ENCODE measurements at places on chromosomes 13 and 19.

DNA sequence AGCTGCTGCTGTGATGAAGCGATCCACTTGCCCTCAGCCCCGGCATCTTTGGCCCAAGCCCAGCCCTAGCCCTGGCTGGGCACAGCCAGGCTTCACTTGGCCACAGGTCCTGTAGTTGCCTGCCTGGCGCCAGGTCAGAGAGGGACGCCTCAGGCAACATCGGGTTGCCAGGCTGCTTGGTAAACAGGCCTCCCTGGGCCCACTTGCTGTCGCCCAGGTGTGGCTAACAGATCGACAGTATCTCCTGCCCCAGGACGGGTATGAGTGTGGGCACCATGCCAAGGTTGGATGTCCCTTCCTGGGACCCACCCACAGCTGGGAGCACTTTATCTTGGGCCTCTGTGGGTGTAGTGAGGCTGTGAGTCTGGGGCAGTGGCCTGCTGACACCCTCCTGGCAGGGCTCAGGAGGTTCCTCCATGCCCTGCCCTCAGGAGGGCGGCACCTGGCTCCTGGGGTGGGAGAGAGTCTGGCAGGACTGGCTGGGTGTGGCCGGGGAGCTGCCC, 27.8 kb downstream of the CARM1 start:
- no peak for DNase-seq

DNA sequence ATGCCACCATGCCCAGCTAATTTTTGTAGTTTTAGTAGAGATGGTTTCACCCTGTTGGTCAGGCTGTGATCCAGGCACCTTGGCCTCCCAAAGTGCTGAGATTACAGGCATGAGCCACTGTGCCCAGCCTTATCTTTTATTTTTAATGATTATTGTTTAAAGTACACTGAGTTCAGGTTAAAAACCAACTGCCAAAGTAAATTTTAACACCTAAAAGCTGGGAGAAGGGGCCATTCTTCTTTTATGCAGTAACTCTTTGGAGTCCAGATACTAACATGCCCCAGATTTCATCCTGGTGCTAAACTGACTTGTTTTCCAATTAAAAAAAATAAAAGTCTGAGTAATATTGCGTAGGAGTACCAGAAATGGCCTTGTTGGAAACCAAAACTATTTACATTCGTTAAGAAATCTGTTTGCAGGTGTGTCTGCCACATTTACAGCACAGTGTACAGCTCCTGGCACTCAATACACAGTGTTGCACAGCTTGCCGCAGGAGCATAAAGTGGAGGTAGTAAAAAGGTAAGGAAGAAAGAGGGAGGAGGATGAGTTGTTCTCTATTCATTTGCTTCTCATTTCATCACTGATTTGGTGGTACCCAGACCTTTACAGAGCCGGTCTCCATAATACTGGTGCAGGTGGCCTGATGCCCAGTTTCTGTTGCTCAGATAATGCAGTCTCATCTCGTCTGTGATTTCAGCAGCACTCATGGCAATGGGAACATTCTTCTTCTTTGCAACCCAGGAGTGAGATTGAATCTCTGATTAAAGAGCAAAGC, 108.9 kb downstream of the PCCA start:
- DNase-seq: no peak

DNA sequence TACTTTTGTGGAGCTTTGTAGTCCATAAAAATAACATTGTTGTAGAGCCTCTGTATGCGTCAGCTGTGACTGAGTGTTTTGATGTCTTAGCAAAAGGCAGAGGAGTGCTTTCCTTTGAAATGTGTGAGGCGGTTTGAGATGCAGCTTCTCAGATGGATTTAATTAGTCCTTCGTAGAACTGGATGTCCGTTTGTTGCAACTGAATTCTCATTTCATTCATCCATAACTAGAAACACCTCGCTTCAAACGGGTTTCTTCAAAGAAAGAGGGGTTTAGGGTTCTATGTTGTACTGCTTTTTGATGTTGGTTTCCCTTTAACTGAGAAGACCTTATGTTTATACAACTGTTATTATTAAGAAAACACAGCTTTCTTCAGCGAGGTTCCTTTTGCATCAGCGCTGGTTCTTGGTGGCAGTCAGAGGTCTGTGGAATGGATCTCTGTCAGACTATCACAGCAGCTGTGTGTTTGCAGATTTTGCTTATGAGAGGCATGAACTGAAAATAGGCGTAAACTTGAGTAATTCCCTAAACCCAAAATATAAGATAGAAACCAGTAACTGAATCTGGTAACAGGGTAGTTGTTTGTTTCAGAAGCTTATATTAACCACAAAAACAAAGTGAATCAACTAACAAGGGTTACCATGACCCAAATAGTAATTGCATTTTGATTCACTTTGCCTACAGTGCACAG, 194.4 kb downstream of the GGACT start:
- peak; percentile 51 for DNase-seq

- DNase-seq: no peak
Measured at GRCh38 chr19:2235381-2236063, 607 bp downstream of the PLEKHJ1 start.

- DNase-seq: peak; percentile 57
Measured at GRCh38 chr19:8158411-8159074, 9.2 kb upstream of the FBN3 start.

GRCh38 chr13:99389520-99390304, 82.5 kb upstream of the GPR183 start:
- DNase-seq: no peak

- DNase-seq: no peak
Measured at GRCh38 chr13:50387051-50387581, 371.9 kb downstream of the KCNRG start.

- peak; percentile 24 for DNase-seq
Measured at GRCh38 chr19:9586764-9587163, 2.5 kb upstream of the ZNF121 start.

DNA sequence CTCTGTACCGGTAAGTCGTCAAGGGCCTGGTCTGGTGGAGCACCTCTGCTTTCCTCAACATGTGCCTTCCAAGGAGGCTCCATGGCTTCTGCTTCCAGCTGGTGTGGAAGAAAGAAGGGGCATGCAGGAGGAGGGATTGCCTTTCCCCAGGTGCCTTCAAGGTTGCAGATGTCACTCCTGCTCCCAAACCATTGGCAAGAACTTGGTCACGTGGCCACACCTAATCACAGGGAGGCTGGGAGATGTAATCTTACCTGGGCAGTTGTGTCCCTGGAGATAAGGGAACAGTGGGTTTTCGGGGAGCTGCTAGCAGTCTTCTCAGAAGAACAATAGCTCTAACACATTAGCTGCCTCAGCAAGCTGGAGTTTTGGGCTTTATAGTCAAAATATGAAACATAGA, 9.7 kb upstream of the GPR18 start:
- no peak for DNase-seq

DNA sequence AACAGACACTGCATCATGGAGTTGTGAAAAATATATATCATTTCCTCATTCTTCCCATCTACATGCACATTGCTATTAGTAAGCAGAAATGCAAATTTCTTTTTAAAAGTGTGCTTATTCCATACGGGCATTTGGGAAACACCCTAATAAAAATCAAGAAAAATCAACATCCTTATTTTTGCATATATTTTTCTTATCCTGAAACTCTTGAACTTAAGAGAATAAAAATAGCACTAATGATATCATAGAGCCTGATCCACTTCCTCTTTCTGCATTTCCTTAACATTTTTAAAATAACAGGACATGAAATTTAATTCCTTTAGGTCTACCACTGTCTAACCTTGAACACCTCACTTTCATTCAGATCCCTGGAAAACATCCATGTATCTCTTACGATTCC, 123.3 kb downstream of the VWA8 start:
- no peak for DNase-seq

GRCh38 chr19:351976-352625, 7.5 kb upstream of the MIER2 start:
- no peak for DNase-seq

DNA sequence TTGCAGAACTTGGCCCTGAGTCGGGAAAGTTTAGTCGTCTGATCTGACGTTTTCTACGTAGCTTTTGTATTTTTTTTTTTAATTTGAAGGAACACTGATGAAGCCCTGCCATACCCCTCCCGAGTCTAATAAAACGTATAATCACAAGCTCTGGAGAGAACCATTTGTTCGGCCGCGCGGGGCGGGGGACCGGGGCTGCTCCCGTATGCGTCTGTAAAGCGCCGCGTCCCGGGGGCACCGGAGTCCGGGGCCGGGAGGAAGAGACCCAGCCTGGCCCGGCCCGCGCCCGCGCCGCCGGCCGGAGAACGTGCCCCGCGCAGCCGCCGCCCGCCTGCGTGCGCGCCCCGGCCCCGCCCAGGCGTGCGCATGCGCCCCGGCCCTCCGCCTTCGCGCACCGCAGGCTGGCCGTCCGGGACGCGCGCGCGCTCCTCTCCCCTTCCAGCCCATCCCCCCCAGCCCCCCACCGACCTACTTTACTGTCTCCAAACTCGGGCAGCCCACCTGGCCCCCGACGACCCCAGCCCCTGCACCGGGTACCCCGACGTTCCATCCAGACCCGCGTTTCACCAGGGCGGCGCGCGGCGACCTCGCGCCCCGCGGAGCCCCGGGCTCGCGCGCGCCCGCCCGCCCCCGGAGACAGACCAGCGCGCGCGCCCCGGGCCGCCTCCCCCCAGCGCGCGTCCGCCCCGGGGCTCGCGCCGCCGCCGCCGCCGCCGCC, 785 bp upstream of the USF2 start:
- no peak for DNase-seq

DNA sequence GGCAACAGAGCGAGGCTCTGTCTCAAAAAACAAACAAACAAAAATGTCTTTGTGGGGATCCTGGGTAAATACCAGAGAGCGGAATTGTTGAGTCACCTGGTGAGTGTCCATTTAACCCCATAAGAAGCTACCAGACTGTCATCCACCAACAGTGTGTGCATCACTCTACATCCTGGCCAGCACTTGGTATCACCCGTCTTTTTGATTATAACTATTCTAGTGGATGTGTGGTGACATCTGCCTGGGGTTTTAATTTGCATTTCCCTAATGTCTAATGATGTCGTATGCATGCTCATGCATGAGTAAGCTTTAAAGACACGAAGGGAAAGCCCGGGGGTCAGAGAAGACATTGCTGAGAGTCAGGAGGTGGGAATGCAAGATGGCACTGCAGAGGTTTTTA, 126.7 kb upstream of the MRI1 start:
- no peak for DNase-seq

- DNase-seq: no peak
Measured at GRCh38 chr13:95920485-95920884, 132.7 kb downstream of the UGGT2 start.

DNA sequence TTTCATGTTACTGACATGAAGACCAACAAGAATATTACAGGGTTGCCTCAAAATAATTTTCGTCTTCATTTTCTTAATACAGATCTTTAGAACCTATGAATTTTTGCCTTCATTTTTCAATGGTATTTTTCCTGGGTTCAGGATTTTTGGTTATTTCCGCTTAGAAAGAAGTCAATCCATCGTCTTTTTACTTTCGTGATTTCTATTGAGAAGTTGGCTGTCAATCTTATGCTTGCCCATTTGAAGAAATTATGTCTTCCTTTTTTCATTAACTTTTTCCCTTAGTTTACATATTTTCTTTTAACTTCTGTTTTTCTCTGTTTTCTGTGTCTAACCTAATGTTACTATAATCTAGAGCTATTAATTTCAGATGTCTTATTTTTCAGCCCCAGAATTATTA, 868.9 kb upstream of the SLC10A2 start:
- DNase-seq: no peak

GRCh38 chr13:75738841-75739240, 102.7 kb downstream of the LMO7 start:
- no peak for DNase-seq

DNA sequence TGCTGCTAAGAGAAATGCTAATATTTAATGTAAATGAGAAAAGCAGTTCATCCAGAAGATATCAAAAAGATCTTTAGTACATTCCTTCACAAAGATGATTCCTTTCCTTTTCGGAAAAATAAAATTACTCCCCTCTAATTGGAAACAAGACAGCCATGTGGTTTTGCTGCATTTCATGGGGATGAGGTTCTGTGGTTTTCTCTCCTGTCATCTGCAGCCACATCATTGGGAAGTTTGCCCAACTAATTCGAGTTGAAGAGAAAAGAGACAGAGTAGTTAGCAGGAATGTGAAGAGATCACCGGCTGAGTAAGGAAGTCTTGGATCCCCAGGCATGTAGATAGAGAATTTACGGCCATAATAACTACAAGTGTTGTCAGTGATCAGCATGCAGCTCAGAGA, 122.1 kb downstream of the CYSLTR2 start:
- no peak for DNase-seq

DNA sequence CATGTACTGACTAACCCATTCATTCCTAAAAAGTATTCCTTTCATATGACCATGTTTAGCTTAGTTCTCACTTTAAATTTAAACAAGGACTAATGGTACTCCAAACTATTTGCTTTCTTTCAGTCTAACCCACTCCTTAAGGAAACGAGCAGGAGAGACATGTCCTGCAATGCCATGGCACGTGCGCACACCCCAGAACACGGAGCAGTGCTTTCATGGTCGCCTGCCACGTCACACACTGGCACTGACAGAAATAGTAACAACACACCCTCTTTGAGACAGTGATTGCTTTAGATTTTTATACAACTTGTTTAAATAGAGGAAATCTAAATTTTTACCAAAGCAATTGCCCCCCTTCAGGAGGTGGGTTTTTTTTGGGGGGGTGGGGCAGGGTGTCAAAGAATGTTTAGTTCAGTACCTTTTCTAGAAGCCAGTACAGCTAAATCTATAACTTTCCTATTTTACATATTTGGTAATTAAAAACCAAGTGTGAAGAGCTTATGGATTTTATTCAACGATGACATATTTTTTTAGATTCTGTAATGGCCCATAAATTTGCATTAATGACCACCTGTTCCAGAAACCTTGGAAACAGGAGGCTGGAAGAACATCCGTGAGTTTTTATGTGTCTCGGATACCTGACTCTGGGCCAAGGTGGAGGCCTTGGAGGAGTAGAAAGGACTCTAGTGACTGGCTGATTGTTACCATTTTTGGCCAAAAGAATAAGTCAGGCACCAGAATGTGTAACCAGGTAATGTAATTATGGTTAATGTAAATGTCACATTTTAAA, 247.1 kb downstream of the DCT start:
- no peak for DNase-seq

GRCh38 chr13:113791761-113792160, 32.7 kb downstream of the TMEM255B start:
- no peak for DNase-seq

DNA sequence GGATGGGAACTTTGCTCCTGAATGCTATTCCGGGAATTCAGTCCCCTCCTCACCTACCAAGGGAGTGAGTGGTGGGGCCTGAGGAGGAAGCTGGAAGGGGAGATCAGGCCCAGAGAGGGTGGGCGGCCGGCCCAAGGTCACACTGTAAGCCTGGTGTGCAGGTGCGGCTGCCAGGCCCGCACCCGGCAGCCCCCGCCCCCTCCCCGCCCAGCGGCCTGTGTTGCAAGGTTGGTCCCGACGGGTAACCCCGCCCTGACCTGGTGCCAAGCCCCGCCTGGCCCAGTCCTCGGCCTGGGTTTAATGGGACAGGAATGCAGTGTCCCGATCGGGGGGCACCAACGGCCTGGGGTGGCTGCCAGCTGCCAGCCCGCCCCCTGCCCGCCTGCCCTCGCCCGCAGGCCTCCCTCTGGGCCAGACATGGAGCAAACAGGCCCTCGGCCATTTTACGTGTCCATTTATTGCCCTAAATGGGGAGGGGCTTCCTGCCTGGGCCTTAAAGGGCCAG, 5.5 kb downstream of the ZBTB7A start:
- DNase-seq: no peak
